CD4-positive, alpha-beta T cell treated with Interleukin-1 beta for 1 hour (primary cell): ENCODE measurements at places on chromosomes 13 and 19.
A peak's percentile ranks its signal among the peaks of the same experiment; 100 is the strongest.

GRCh38 chr13:31947105-31947504, 84.5 kb upstream of the FRY start:
- DNase-seq, result no peak

DNA sequence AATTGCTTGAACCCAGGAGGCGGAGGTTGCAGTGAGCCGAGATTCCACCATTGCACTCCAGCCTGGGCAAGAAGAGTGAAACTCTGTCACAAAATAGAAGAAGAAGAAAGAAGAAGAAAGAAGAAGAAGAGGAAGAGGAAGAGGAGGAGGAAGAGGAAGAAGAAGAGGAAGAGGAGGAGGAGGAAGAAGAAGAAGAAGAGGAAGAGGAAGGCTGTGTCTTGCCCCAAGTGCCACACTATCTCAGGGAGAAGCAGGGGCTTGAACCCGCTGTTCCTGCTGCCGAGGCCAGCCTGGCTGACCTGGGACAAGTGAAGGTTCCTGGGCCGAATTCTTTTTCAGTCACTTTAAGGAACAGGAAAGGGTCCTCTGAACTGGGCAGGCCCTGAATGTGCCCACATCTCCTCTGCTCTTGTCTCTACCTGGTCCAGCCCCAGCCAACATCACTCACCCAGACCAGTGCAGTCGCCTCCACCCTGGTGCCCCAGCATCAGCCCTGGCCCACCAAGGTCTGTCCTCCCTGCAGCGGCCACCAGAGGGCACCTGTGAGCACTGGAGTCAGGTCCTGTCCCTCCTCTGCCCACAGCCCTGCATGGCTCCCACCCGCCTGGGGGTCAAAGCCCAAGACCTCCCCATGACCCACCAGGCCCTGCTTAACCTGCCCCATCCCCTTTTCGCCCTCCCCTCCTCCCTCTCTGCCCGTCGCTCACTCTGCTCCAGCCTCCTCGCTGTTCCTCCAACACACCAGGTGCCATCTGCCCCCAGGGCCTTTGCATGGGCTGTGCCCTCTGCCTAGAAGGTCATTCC, 20.0 kb downstream of the TICAM1 start:
- peak; percentile 86 for DNase-seq

- no peak for DNase-seq
Measured at GRCh38 chr13:39051157-39051556, 12.9 kb downstream of the NHLRC3 start.

GRCh38 chr13:52921194-52921593, 72.8 kb upstream of the PCDH8 start:
- peak; percentile 2 for DNase-seq

GRCh38 chr13:51955281-51955771, 55.9 kb downstream of the ATP7B start:
- no peak for DNase-seq

GRCh38 chr19:52230685-52231084, 38.7 kb upstream of the ZNF766 start:
- DNase-seq, result no peak

- no peak for DNase-seq
Measured at GRCh38 chr19:5434970-5435641, 20.1 kb upstream of the ZNRF4 start.

- DNase-seq, result no peak
Measured at GRCh38 chr13:41900918-41901317, 60.0 kb downstream of the VWA8 start.

DNA sequence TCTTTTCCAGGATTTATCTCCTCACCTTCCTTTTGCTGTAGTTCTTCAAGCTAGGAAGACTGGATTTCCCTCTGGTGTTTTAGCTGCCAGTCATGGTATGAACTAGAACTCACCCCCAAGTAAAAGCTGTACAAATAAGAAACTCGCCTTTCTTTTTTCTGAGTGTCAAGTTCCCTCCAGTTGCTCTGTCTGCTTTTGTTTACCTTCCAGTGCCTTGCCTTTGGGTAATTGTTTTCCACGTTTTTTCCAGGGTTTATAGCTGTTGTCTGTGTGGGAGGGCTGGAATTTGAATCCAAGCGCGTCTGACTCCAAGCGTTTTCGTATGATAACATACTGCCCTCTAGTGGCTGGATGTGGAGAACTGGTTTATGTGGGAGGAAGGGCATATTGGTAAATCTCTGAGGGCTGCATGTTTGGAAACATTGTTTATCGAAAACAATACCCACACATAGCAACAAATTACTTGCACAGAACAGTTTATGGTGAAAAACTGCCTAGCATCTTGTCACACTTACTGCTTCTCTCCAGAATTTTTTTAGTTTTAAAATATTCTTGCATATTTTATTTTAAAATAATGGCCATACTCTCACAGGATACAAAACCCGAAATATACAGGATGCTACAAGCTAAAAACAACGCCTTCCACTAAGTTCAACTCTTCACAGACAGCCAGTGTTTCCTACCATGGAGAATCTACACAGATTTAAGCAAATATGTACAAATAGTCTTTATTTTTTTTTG, 19.2 kb downstream of the RCN3 start:
- peak; percentile 67 for DNase-seq

DNA sequence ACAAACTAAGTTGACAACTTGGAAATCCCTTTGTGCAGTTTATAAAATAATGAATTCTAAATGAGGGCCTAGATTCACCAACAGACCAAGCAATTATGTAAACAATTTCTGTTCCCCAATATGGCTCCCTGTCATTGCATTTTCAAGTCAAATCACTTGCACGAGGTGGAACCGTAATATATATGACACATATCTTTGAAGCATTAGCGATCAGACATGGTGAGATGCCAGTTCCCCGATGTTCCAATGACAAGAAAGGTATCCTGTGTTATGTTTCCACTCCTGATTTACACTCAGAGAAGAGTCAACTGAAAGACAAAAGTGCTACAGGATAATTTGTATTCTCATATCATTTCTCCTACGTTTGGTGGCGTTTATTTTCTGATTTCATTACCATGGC, 108.5 kb upstream of the TDRD3 start:
- no peak for DNase-seq

- peak; percentile 96 for DNase-seq
Measured at GRCh38 chr19:7636691-7637373, at the start of gene STXBP2. TSS of gene STXBP2 (plus strand) at chr19:7637110. CDS start at chr19:7637150, 40 bp downstream.

DNA sequence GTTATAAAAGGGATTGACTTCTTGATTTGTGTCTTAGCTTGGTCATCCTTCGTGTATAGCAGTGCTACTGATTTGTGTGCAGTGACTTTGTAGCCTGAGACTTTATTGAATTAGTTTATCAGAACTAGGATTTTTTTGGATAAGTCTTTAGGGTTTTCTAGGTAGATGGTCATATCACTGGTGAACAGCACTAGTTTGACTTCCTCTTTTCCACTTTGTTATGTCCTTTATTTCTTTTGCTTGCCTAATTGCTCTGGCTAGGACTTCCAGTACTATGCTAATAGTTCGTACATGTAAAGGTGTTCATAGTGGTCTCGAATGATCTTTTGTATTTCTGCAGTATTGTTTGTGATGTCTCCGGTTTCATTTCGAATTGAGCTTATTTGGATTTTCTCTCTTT, 145.4 kb downstream of the DNAJC3 start:
- no peak for DNase-seq

GRCh38 chr13:33230178-33230881, 55.2 kb downstream of the STARD13 start:
- no peak for DNase-seq

DNA sequence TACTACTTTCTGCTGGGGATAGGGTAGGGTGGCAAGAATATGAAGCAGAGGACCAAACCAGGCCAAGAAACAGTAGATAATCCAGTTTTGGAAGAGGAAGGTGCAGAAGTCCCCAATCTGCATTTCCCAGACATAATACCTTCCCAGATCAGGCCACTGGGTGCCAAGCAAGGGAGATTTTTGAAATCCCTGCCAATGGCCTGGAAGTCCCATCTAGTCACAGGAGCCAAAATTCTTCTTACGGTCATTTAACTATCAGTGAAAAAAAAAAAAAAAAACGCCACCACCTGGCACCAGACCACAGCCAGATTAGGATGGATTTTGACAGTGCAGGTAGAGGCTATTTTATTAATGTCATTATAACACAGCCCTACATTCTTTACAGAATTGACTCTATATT, 57.8 kb downstream of the ZC3H13 start:
- no peak for DNase-seq

GRCh38 chr19:16066611-16067104, 9.6 kb upstream of the TPM4 start:
- peak; percentile 68 for DNase-seq

DNA sequence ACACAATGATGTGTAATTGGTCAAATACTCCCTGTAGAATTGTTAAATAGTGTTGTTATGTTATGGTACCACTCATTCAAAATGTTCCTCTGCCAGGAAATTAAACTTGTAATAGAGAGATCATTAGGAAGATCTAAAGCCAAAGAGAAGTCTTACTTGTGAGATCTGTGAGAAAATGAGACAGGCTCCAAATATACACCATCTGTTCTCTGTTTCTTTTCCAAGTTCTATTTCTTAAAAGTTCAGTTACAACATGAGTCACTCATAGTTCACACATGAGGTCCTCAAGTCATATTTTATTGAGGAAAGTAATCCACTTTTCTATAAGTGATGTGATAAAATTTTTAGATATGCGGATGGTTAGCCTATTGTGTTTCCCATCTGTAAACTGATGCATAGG, 1038.1 kb upstream of the PRR20A start:
- no peak for DNase-seq

DNA sequence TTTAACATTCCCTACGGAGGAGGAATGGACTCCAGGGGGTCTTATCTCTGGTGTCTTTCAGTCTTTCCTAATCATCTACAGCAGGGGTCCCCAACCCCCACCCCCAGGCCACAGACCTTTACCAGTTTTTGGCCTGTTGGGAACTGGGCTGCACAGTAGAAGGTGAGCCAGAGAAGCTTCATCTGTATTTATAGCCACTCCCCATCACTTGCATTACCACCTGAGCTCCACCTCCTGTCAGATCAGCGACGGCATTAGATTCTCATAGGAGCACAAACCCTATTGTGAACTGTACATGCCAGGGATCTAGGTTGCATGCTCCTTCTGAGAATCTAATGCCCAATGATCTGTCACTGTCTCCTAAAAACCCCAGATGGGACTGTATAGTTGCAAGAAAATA, 120.0 kb upstream of the TMTC4 start:
- DNase-seq, result no peak
